Gastroesophageal sphincter (tissue), 4 donors: ENCODE measurements at places on chromosomes 2 and 18.
A peak's percentile ranks its signal among the peaks of the same experiment; 100 is the strongest.

DNA sequence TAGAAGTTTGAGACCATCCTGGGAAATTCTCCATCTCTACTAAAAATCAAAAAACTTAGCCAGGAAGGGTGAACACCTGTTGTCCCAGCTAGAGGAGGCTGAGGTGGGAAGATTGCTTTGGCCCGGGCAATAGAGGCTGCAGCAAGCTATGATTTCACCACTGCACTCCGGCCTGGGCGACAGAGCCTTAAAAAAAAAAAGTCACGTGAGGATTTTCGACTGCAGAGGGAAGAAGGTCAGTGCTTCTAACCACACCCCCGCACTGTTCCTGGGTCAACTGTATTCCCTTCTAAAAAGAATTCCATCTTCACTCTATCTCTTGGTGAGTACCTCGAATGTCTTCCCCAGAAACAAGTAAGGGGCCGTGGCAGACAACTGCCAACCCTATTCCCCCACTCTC is 31.3 kb downstream of the ADAM17 start:
- ATAC-seq: no peak

DNA sequence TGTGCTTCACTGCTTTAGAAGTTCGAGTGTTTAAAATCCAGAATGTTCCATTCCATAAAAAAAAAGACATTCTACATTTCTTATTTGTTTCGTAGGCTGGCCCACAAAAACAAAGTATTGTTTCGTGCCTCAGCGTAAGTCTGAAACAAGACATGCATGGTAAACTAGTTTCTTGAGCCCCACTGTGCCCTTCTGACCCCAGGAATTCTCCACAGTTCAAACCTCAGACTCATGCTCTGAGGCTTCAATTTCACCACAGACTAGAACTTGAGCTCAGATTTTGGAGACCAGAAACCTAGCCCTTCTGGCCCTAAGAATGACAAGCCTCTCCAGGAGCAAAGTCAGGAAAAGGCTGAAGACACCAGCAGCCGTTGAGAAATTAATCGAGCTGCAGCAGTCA is 151.5 kb downstream of the SLC8A1 start:
- no peak for ATAC-seq

DNA sequence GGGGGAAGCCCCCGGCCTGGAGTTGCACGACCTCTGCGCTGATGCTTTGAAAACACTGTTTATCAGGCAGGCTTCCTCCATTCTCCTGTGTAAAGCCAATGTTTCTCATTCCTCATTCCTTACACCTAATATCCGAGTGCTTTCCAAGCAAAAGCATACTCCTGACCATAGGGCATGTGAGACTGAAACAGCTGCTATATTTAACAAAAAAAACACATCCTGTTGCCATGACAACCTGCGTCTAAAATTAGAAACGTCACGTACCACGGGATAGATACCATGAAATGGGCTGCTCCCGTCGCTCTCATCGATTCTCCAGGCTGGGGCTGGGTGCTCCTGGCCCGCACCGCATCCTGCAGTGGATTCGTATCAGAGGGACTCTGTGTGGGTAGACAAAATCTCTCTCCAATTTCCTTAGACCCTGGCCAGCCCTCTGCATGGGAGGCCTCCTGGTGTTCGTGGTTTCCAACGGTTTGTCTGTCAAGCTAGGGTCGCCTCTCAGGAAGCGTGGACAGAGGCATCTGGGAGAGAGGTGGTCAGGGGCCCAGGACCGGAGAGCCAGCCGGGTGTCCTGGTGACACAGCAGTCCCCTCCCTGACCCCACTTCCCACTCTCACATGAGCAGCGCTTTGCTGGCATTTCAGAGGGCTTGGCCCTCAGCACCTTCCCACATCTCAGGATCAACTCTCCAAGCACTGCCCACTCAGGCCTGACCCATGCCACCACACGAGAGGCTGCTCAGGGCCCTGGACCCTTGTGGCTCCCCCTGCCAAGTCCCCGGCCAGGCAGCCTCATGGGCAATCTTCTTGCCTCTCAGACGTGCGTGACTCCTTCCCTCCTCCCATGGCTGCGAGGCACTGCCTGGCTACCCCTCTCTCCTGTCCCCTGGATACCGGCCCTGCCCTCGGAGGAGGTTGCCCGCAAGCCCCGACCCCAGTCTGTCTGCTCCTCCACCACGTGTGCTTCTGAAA is 268.1 kb downstream of the NDUFA10 start:
- ATAC-seq: no peak

GRCh38 chr2:99141110-99142108 is at the start of gene C2orf15:
TSS of gene C2orf15 (plus strand) at chr2:99141707. CDS start at chr2:99150559, 8,852 bp downstream.
- peak; percentile 97 for ATAC-seq

DNA sequence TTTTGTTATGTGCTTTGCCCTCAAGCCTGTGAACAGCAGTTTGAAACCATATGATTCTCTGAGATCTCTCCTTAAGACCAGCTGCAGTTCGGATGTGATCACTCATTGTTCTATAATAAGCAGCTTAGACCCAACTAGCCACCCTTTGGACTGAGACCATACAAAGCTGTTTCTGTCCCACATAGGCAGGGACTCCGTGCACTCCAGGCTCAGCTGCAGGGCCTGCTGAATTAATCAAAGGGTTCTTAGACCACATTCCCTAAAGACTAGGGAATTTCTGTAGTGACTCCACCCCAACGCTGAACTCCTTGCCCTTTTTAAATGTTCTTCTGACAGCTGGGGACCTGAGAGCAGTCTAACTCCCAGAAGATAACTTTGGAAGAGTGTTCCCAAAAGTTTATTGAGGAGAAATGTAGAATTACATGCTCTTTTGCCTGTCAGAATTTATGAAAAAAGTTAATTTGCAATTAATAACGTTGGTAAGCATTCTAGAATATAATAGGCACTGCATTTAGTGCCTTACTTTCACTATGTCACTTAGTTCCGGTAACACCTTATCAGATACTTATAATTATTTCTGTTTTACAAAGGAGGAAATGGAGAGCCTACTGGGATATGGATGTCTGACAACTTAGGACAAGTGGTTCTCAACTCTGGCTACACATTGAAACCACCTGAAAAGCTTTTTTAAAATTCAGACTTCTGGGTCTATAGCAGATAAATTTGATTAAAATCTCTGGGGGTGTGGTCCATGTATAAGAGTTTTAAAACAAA is 42.3 kb downstream of the GULP1 start:
- ATAC-seq: peak; percentile 34

GRCh38 chr2:75289771-75290170 is 90.5 kb upstream of the TACR1 start:
- ATAC-seq: no peak

DNA sequence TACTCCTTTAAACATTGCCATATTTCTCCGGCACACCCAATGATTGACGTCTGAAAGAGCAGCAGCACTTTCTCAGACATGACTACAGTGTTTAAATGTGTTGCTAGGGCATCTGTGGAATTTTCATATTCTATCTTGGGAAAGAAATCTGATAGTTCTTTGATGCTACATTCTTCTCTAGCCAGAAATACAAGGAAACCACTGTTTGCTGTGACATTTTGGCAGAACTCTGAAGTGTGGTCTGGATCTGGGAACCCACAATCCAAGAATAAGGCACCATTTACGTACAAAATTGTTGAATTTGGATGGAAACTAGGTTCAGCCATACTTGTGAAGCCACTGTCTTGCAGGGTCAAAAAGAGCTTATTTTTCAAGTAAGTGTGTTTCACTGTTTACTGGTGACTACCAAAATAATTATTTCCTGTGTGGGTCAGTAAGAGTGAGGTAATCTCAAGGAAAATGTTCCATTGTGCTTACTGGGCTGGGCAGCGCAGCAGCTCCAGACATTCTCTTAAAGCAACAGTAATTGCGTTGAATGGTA is 21.3 kb upstream of the CD28 start:
- ATAC-seq: peak; percentile 56

- peak; percentile 43 for ATAC-seq
Observed at GRCh38 chr2:55049043-55049820, 1.0 kb downstream of the RTN4 start.

- ATAC-seq: no peak
Observed at GRCh38 chr2:75311993-75312392, 112.7 kb upstream of the TACR1 start.

- no peak for ATAC-seq
Observed at GRCh38 chr2:120604767-120605166, 130.9 kb upstream of the GLI2 start.

DNA sequence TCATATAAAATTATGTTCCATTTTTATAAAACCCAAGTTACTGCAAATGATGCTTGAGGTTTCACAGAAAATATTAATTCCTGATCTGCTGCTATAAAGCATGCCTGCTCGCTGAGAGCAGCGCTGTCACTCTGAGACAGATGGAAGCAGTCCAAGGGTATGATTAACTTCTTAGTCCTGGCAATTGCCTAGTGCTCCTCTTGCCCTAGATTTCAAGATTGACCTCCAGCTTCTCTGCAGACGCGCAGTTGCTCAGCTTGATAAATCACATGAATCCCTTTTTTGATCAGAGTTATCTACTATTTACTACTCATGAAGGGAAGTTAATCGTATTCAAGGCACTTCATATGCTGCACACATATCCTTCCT is 154.6 kb upstream of the REV1 start:
- no peak for ATAC-seq

DNA sequence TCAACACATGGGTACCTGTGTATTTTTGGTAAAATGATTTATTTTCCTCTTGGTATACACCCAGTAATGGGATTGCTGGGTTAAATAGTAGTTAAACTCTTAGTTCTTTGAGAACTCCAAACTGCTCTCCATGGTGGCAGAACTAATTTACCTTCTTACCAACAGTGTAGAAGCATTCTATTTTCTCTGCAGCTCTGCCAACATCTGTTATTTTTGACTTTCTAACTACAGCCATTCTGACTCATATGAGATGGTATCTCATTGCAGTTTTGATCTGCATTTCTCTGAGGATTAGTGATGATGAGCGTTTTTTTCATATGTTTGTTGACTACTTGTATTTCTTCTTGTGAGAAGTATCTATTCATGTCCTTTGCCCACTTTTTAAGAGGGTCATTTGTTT is 180.6 kb downstream of the FSIP2 start:
- no peak for ATAC-seq

GRCh38 chr18:62610351-62610700 is 87.5 kb downstream of the ZCCHC2 start:
- ATAC-seq: no peak

DNA sequence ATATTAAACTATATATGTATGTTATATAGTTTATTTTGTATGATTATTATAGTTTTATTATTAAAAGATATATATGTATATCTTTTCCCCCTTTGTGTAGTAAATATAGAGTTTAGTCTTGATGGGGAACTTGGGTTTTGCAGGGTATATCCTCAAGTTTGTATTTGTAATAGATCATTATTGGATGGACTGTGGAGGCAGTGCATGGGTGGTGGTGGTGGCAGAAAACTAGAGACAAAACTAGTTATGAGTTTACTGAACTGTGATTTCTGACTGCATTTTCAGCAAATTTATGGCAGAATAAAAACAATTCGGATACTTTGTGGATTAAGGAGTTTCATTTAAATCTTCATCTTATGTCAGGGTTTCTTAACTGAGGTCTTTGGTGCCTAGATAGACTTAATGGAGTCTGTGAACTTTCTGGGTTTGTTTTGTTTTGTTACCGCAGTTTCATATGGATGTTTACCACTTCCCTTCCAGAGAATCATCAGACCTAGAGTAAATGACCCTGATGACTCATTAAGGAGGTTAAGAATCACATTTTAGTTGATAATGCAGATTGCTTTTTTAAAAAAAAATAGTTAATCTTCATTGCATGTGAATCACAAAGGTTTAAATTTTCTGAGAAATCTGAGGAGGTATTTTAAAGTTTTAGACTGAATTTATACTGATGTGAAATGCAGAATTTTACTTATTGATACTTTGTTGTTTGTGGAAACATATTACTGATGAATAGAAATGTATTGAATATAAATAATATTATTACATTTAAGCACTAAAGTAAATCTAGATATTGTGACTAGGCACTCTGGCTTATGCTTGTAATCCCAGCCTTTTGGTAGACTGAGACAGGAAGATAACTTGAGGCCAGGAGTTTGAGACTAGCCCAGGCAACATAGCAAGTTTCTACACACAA is 14.5 kb downstream of the EPC2 start:
- no peak for ATAC-seq

GRCh38 chr2:95320344-95320712 is 23.2 kb downstream of the KCNIP3 start:
- ATAC-seq: no peak

- ATAC-seq: no peak
Observed at GRCh38 chr18:31364190-31364589, 12.4 kb upstream of the DSG4 start.

DNA sequence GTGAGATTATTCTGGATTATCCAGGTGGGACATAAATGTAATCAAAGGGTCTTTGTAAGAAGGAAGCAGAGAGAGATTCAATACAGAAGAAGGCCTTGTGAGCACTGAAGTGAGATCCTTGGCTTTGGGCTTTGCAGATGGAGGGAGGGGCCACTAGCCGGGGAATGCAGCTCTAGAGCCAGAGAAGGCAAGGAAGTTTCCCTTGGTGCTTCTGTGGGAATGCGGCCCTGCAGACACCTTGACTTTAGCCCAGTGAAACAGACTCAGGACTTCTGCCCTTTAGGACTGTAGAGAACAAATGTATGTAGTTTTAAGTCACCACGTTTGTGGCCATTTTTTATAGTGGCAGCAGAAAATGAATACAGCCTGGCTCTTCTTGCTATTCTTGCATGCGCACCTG is 8.1 kb downstream of the NEU2 start:
- ATAC-seq: no peak

GRCh38 chr2:44135296-44135695 is 33.4 kb upstream of the PPM1B start:
- no peak for ATAC-seq

GRCh38 chr2:151334082-151334815 is 23.1 kb upstream of the TNFAIP6 start:
- ATAC-seq: peak; percentile 83

GRCh38 chr18:34976534-34976898 is 64.7 kb upstream of the MAPRE2 start:
- ATAC-seq: no peak

- no peak for ATAC-seq
Observed at GRCh38 chr2:25454824-25455611, 113.3 kb upstream of the DNMT3A start.

GRCh38 chr2:127348426-127349000 is 39.3 kb downstream of the MAP3K2 start:
- ATAC-seq: no peak

- no peak for ATAC-seq
Observed at GRCh38 chr2:136167721-136168475, 49.9 kb upstream of the CXCR4 start.

DNA sequence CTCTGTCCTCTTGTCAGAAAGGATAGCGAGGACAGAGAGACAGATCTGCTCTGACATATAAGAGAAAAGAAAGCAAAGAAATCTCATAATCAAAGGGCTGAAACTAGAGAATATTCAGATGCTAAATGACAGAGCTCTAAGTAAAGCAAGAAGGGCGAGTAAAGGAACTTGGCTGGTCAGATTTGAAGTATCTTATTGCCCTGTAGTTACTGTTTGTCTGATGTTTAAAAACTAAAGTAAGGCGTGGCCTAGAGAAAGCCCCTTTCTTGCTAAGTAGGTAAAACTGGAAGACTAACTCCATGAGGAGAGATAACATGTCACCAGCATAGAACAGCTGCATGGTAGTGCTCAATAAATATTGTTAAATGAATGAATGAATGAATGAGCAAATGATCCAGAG is 70.0 kb downstream of the CRACDL start:
- ATAC-seq: no peak

- no peak for ATAC-seq
Observed at GRCh38 chr2:180000434-180000833, 6.7 kb downstream of the CWC22 start.
